ENCODE measurements at places on chromosomes 6 and 20. TPM values are rescaled to one million over a fixed set of nuclear protein-coding genes. Genes with fewer than 3 reads are reported as not detected.

PRL gene
- not detected for total RNA-seq

CCNC gene
- total RNA-seq = 56.4 TPM

- no peaks in the 10 kb centered on the region for H3K27me3 ChIP-seq
- no peaks in the 10 kb centered on the region for H3K36me3 ChIP-seq
- H3K4me1 ChIP-seq = no peaks in the 10 kb centered on the region
Observed at GRCh38 chr20:51639206-51639832, 96.8 kb upstream of the NFATC2 start.

- H3K36me3 ChIP-seq = no peaks in the 10 kb centered on the region
- no peaks in the 10 kb centered on the region for H3K27me3 ChIP-seq
- no peak overlapping the region for H3K4me3 ChIP-seq
- no peaks in the 10 kb centered on the region for H3K4me1 ChIP-seq
Observed at GRCh38 chr20:39248171-39248861, 286.2 kb downstream of the DHX35 start.

KIF16B gene
- 35.6 TPM for total RNA-seq

DNA sequence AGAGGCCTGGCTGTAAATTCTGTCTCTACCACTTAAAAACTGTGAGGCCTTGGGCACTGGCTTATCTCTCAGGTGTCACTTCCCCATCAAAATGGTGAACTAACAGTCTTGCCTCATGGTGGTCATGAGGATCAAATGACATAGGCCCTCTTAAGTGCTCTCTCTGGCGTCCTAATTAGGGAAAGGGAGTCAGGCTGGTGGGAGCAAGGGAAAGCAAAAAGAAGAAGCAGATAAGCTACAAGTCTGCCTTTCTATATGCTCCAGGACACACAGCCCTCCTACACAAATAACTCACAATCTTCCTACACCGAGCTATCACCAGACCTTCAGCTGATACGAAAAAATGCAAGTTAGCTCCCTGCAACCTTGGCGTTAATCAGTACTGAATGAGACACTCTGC lies 19.5 kb upstream of the SLC22A16 start:
- H3K36me3 ChIP-seq = no peaks in the 10 kb centered on the region
- DNase-seq = peak; percentile 39
- H3K4me1 ChIP-seq = no peaks in the 10 kb centered on the region
- H3K27me3 ChIP-seq = no peaks in the 10 kb centered on the region
- H3K27ac ChIP-seq = no peak overlapping the region
- no peak overlapping the region for H3K4me3 ChIP-seq

DNA sequence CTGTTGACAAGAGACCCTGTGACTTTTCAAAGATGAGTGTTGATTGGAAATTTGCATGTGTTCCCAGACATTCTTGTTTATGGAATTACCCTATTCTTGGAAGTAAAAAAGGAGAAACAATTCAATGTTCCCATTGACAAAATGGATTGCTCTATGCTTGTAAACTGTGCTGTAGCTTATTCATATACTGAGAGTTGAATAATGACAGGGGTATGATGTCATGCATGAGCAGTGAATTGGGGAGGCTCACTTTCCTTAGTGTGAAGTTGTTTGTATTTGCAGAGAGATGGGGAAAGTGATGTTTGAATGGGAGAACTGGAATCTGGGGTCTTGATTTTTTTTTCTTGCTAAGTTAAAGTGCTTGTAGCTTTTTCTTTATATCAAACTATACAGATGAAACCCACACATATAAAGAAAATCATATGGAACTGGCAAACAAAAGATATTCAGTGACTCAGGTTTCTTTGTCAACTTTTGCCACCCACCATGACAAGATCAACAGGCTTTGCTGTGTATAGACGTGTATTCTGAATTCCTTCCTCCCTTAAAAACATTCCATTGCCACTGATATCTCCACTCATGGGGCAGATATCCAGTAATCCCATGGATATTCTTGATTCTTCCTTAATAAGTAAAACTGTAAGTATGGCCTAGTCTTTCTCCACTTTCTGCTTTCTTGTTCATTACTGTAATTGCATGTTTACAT lies 97.8 kb upstream of the JAG1 start:
- no peak for DNase-seq
- H3K4me1 ChIP-seq = no peaks in the 10 kb centered on the region
- H3K27me3 ChIP-seq = no peaks in the 10 kb centered on the region
- no peak overlapping the region for H3K4me3 ChIP-seq
- H3K36me3 ChIP-seq = no peaks in the 10 kb centered on the region

DST gene
- total RNA-seq = 279 TPM

DNA sequence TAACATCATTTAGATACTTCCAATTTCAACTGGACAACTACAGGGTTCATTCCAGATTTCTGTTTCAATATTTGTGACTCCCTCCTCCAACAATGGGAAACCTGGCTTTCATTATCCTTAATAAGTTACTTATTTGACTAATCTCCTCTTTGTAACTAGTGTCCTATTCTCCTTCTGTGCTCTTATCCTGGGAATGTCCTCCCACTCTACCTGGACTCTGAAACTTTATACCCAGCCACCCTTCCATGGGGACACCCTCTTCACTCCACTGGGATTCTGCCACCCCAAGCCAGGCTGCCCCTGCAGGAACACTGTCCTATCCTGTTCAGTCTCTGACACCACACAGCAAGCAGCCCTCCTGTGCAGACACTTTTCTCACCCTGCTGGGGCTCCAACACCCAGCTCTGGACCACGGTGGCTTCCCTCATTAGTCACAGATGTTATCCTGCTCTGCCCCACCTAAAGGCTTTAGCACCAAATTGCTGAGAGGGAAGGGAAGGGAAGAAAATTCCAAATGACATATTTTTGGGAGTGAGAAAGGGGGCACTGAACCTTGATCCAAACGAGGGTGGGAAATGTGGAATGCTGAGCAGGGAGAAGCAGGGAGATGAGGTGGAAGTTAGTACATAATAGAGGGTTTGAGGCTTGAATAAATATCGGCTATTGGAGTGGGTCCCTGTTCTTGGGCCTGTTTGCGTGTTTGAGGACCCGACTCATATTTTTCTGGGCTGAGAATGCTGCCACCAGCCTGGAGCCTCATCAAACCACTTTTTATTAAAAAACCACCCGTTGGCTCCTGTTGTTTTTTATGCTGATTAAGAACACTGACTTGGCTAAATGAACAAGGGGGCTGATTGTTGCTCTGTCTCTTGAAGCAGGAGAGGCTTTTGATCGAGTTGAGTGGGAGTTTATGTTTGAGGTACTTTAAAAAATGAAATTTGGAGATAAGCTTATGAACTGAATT lies 54.0 kb upstream of the AKIRIN2 start:
- DNase-seq = no peak
- H3K27me3 ChIP-seq = no peaks in the 10 kb centered on the region
- H3K4me3 ChIP-seq = no peak overlapping the region
- H3K36me3 ChIP-seq = no peaks in the 10 kb centered on the region

- H3K4me1 ChIP-seq = no peaks in the 10 kb centered on the region
- no peaks in the 10 kb centered on the region for H3K36me3 ChIP-seq
- H3K27me3 ChIP-seq = no peaks in the 10 kb centered on the region
- DNase-seq = no peak
- no peak overlapping the region for H3K4me3 ChIP-seq
Observed at GRCh38 chr20:25991051-25991755, 294.6 kb upstream of the ZNF337 start.

TCF19 gene
- 1.8 TPM for total RNA-seq

- H3K27me3 ChIP-seq = no peaks in the 10 kb centered on the region
- H3K4me1 ChIP-seq = no peaks in the 10 kb centered on the region
- H3K4me3 ChIP-seq = no peak overlapping the region
- H3K27ac ChIP-seq = no peak overlapping the region
Observed at GRCh38 chr6:145865595-145865994, 51.0 kb upstream of the FBXO30 start.

SYTL3 gene
- total RNA-seq = 3.9 TPM

DNA sequence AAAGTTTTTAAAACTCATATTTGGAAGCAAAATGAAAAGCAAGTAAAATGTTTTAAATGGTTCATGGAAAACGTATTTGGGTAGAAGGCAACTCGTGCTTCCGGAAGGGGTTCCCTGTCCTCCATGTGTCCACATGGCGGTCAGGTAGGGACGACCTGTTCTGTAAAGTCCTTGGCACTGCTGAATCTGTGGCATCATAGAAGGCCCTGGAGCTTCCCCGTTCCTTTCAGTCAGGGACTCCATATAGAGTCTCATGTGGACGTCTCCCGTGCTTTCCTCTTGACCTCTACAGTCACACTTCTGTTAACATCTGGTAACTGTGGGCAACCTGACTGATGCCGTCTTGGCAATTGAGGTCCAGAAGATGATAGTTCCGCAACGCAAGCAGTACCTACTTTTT lies 11.4 kb downstream of the DYNLT1 start:
- no peaks in the 10 kb centered on the region for H3K27me3 ChIP-seq
- DNase-seq = no peak
- no peak overlapping the region for H3K27ac ChIP-seq
- peaks cover 7% of the 10 kb centered on the region for H3K4me1 ChIP-seq
- no peaks in the 10 kb centered on the region for H3K36me3 ChIP-seq
- no peak overlapping the region for H3K4me3 ChIP-seq

- no peak for DNase-seq
- H3K36me3 ChIP-seq = no peaks in the 10 kb centered on the region
- H3K27ac ChIP-seq = no peak overlapping the region
- peaks cover 36% of the 10 kb centered on the region for H3K4me1 ChIP-seq
Observed at GRCh38 chr20:20018366-20018765, 1.2 kb downstream of the NAA20 start.

GSTA3 gene
- total RNA-seq = 21.7 TPM

Data from adrenal gland (tissue), 19 donors.